CD4-positive, alpha-beta T cell treated with Interleukin-17A for 1 hour (primary cell): ENCODE measurements at places on chromosomes 4 and X.

- DNase-seq: no peak
Observed at GRCh38 chrX:12614266-12614665, 176.9 kb upstream of the PRPS2 start.

GRCh38 chr4:83328521-83329187, 6.0 kb downstream of the HPSE start:
- DNase-seq: no peak

- no peak for DNase-seq
Observed at GRCh38 chr4:145842224-145842887, 96.3 kb downstream of the ZNF827 start.

DNA sequence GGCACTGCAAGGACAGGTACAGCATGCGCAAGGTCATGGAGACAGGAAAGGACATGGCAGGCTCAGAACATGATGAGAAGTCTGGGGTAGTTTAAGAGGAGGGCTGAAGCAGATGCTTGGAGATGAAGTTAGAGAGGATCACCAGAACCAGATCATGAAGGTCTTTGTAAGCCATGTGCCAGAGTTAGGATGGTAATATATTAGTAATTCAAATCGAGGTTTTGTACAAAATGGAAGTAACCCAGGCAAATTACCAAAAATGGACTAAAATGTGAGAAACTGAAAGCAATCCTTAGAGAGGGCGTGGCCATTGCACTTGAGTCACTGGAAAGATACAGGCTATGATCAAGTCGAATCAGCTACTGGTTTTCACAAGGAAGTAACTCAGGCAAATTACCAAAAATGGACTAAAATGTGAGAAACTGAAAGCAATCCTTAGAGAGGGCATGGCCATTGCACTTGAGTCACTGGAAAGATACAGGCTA, 13.5 kb downstream of the RXFP1 start:
- peak; percentile 1 for DNase-seq
